Activated T-helper 1 cell treated with anti-CD3 and anti-CD28 coated beads, Interleukin-2, amount 50 U/mL, for 16 hours (primary cell): ENCODE measurements at places on chromosomes 1 and 21.

DNA sequence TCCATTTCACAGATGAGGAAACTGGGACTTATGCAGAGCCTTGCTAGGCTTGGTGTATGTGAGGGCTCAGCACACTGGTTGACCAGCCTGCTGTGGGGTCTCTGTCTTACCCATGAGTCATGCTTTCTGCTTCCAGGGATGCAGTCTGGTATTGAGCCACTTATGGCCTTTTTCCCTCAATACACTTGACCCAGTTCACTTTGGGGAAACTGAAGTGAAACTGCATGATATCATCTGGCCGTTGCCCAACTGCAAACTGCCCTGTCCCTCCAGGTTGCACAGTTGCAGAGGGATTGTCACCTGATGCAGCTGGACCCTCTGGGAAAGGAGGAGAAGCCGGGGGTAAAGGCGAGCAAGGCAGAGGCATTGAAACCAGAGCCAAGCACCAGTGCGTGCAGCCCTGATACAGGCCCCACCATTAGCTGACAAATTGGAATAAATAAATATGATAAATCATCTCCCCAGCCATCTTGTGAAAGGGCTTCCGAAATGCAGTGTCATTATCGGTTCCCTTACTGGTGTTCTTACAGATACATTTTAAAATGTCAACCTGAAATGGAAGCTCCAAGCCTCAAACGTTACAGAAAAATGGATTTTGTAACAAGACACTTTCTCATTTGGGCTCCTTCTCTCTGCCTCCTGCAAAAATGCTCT lies 39.3 kb upstream of the DUSP10 start:
- no peak for DNase-seq

DNA sequence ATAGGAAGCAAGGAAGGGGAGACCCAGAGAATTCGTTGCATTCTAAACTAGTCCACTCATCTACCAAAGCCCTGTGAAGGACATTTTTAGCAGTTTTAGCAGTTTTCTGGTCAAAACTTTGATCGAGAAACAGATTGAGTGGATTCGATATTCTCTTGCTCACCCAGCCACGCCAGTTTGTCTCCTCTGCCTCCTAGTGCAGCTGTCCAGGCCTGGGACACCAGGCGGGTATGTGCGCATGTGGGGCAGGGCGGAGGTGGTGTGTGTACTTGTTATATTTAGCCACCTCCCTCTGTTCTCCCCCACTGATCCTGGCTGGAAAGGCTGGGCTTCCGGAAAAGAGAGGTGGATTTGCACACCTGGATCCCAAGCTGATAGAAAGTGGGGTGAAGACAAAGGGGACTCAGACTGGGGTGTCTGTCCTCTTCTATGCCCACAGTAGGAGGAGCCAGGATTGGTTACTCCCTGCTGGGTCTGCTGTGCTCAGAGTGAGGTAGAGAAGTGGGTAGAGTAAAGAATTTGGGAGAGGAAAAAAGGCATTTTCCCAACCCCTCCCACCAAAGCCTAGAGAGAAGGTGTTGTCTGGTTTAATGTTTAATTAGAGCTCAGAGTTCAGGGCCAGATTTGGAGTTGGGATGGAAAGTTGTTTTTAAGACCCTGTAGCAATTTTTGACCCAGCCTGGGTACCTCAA lies 3.8 kb downstream of the LMNA start:
- DNase-seq, result no peak

GRCh38 chr1:53061859-53062707 lies at the start of gene PODN:
TSS of gene PODN (plus strand) at chr1:53062213. CDS start at chr1:53069856, 7,643 bp downstream.
- DNase-seq, result no peak

GRCh38 chr1:6850537-6850936 lies 65.3 kb downstream of the CAMTA1 start:
- DNase-seq, result no peak

GRCh38 chr1:8680664-8681650 lies 136.5 kb downstream of the RERE start:
- DNase-seq, result no peak

DNA sequence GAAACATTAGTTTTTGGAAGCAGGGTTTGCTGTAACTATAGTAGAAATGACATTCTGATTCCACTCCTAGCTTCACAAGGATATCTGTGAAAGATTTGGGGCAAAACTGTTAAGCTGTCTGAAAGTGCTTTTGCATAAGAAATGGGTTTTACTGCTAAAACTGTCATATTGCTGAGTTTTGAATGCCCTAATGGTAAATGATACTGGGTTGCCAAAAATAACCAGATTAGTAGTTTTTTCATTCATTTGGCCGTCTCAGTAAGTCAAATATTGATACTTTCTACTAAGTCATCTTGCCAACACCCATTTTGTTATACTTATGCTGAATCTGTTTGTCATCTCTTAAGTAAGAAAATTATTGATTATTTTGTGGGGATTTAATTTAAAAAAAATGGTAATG lies 399 bp upstream of the PTPRC start:
- no peak for DNase-seq

- no peak for DNase-seq
These were observed 131.6 kb downstream of the NAV1 start for GRCh38 chr1:201670517-201670916.

- no peak for DNase-seq
These were observed 5.5 kb downstream of the C1QB start for GRCh38 chr1:22658385-22659163.

- DNase-seq, result no peak
These were observed 78.4 kb downstream of the KCND3 start for GRCh38 chr1:111911061-111911460.

- no peak for DNase-seq
These were observed 103.8 kb downstream of the BRINP3 start for GRCh38 chr1:190373705-190374336.

GRCh38 chr1:28031173-28031572 lies 57.2 kb downstream of the EYA3 start:
- DNase-seq, result no peak

DNA sequence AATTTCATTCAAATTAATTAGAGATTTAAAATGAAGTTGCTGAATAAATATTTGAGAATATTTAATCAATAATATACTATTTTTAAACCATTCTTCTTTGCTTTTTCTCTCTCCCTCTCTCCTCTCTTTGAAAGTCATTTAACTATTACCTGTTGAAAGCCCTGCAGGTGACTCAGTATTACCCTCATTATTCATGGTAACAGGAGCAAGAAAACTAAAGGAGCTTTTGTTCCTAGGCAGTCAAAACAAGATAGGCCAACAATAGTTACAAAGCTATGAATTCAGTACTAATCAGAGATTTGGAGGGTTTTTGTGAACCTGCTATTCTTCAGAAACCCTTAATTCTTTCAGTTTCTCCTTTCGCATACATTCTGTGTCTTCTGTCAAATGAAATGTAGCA lies 721.3 kb upstream of the NCAM2 start:
- no peak for DNase-seq

- no peak for DNase-seq
These were observed 51.1 kb downstream of the ODF2L start for GRCh38 chr1:86345042-86345441.

GRCh38 chr1:20141001-20141400 lies 1.9 kb downstream of the PLA2G2F start:
- no peak for DNase-seq

- no peak for DNase-seq
These were observed 43.0 kb upstream of the RAP1A start for GRCh38 chr1:111576547-111576946.

DNA sequence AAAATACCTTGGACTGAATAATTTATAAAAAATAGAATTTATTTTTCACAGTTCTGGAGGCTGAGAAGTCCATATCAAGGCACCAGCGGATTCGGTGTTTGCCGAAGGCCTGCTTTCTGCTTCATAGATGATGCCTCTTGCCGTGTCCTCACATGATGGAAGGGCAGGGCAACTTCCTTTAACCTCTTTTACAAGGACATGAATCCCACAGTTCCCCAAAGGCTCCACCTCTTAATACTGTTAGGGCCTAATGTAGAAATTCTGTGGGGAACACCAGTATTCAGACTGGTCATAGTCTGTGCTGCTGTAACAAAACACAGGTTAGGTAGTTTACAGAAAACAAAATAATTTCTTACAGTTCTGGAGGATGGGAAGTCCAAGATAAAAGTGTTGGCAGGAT lies 25.9 kb downstream of the DYRK1A start:
- no peak for DNase-seq

- no peak for DNase-seq
These were observed 12.9 kb downstream of the C8A start for GRCh38 chr1:56867491-56867890.

DNA sequence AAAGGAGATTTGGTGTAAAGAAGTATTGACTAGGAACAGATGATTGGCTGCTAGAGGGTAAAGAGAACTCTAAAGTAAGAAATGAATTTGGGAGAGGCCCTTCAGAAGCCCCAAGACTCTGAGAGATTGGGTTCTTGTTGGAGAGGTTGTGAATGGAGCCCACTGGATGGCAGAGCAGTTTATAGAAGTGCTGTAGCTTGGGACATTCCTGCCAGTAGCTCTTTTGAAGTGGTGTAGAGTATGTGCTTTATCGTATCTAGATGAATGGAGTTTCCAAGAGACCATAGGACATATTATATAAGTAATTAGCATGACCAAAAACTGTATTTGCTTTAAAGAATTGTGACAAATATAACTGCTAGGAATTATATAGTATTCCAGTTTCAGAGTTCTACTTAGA lies 21.3 kb downstream of the USP25 start:
- DNase-seq, result no peak

DNA sequence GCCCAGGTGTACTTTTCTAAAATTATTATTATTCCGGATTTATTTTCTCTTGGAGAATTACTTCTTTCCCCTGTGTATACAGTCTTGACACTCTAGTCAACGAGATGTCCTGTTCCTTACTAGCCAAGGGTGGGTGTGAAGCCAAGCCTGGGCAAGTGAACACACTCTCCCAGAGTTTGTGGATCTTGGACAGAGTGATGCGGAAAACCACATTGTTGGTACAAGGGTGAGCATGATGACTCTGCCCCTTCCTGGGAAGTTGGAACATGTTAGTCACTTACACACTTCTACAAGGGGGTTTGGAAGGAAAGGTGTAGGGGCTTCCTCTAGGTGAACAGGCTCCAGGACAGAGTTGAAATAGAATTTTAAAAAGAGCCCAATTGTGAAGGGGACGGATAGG lies 20.0 kb upstream of the RD3 start:
- no peak for DNase-seq

DNA sequence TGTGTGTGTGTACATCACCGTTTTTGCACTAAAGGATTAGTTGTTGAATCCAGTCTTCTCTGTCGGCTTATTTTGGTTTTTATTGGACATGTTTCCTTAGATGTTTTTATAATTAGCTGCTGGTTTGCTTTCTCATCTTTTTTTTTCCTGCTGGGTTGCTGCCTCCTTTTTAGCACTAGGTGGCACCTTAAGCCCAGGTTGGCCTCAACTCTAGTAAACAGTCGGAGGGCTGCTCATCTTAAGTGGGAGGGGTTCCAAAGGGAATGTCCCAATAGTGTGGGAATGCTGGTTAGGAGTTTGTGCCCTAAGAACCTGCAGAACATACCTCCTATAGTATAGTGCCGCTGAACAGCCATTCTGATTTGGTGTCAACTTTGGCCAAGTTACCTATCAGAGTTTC lies 570.1 kb upstream of the CXADR start:
- DNase-seq, result no peak

- no peak for DNase-seq
These were observed 245.4 kb downstream of the NPHP4 start for GRCh38 chr1:5746611-5747425.

DNA sequence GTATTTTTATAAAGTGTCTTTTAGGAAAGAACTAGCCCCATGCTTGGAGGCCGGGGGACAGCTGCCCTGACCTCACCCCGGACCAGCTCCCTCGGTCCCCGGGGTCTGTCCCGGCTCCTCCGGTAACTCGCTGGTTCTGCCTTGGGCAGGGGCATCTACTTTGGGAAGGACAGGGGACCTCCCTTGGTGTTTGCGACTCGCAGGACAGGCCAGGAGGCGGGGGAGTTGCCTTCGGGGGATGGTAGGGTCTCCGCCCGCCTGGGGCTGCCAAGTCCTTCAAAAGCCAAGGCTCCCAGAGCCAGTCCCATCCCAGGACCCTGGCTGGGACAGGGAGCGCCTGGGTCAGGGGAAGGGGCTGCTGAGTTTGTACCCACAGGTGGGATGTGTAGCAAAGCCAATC lies 157.9 kb downstream of the PEX14 start:
- DNase-seq, result no peak

DNA sequence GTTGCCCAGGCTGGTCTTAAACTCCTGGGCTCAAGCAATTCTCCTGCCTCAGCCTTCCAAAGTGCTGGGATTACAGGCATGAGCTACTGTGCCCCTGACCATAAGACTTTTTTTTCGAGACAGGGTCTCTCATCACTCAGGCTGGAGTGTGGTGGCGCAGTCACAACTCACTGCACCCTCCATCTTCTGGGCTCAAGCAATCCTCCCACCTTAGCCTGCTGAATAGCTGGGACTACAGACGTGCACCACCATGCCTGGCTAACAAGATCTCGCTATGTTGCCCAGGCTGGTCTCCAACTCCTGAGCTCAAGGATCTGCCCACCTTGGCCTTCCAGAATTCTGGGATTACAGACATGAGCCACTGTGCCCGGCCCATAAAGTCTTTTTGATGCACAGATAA lies 1.9 kb downstream of the C1orf56 start:
- DNase-seq, result no peak

GRCh38 chr1:97056386-97056785 lies 334.8 kb downstream of the PTBP2 start:
- DNase-seq, result no peak

GRCh38 chr1:174702011-174702410 lies 254.2 kb downstream of the GPR52 start:
- DNase-seq, result no peak

DNA sequence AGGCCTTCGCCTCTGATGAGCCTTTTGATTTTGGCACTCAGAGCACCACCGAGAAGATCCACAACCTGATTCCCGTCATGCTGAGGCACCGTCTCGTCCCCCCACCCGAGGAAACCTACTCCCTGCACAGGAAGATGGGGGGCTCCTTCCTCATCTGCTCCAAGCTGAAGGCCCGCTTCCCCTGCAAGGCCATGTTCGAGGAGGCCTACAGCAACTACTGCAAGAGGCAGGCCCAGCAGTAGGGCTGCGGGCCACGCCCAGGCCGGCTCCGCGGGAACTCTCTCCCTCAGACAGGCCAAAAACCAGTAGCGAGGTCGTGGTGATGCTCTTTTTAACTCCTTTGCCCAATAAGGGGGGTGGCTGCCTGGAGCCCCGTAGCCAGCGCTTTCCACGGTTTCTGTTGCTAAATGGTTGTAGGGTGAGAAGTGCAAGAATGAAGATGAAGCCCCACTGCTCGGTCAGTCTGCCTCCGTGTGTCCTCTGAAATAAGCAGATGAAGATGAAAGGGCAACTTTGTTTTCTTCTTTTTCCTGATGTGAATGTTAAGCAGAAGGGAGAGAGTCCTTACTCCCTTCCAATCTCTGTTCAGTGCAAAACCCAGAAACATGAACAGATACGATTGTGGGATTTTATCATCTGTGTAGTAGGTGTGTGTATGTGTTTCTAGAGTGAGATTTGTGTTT lies 46.5 kb downstream of the COQ8A start:
- DNase-seq, result no peak

DNA sequence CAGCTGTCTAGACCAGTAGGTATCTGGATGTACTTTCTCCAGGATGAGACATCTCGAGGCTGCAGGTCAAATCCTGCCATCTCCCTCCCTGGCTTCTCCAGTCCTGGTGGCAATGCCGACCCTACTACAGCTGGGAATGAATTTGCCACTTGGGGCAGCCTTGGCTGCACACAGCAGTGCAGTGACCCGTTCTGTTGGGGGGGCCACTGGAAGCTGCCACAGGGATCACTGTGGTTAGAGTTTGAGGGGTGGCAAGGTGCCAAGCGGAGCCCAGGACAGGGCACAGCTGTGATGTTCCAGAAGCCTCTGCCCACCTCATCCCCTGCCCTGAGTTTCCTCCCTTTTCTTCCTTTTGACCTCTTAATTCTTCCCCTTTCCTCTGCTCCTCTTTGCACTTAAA lies 17.1 kb downstream of the COL6A2 start:
- DNase-seq, result no peak

GRCh38 chr21:39837861-39838359 lies 29.3 kb upstream of the PCP4 start:
- DNase-seq, result no peak
